Stimulated activated CD4-positive, alpha-beta T cell treated with anti-CD3 and anti-CD28 coated beads, Interleukin-15, amount 100 ng/mL, for 1 hour (primary cell): ENCODE measurements at places on chromosomes 4 and X.

- DNase-seq, result no peak
Measured at GRCh38 chr4:793093-793861, 32.7 kb downstream of the CPLX1 start.

DNA sequence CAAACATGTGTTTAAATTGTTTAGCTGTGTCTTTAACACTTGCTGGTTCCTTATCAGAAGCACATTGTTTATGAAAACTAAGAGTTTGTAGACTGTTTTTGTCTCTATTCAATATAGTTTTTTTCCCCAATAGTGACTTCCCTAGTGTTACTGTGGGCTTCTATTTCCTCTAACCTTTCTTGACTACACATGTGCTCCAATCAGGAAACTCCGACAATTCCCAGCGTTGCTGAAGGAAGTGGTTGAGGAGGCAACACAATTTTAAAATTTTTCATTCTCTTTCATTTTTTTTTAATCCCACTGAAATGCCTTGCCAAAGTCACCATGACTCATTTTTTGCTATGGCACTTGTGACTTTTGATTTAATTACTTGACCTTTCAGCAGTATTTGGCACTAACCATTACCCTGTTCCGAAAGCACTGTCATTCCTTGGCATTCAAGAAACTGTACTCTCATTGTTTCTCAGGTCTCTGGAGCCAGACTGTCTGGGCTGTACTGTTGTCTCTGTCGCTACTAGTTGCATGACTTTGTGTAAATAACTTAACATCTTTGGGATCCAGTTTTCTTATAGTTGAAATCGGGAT, 67.6 kb upstream of the FREM3 start:
- DNase-seq, result no peak

GRCh38 chr4:175306436-175306835, 388.3 kb downstream of the ADAM29 start:
- DNase-seq, result no peak

DNA sequence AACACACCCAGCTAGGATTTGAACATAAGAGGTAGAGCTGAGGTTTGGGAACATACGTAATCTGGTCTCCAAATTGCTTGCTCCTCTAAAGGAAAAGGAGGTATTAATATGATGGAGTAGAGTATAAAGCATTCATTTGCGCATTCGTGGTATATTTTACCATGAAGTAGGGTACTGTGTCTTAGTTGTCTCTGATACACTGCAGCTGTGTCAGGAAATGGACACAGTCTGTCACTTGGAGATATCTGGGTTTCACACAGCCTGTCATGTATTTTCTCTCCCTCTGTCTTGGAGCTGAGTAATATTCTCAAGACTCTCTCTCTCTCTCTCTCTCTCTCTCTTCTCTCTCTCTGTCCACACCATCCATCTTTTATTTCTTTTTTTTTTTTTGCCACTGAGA, 274.8 kb upstream of the UGT8 start:
- DNase-seq, result no peak

DNA sequence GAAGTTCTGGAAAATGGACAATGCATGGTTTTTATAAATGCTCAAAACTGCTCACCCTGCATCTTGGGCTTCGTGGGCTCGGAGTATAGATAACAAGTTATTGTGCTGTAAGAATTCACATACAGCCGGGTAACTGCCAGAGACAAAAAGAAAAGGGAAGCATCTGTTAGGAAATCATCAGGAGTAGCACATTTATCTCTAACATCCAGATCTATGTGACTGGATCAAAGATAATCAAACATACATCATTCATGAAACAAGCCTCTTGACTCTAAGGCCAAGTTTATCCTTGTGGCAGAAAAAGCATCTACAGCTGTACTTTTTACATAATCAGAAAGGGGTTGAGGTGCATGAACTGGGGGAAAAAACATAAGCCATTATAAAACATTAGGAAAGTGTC, 264.2 kb downstream of the PPP3CA start:
- DNase-seq, result no peak

- DNase-seq, result no peak
Measured at GRCh38 chr4:128572778-128573241, 236.7 kb upstream of the JADE1 start.

DNA sequence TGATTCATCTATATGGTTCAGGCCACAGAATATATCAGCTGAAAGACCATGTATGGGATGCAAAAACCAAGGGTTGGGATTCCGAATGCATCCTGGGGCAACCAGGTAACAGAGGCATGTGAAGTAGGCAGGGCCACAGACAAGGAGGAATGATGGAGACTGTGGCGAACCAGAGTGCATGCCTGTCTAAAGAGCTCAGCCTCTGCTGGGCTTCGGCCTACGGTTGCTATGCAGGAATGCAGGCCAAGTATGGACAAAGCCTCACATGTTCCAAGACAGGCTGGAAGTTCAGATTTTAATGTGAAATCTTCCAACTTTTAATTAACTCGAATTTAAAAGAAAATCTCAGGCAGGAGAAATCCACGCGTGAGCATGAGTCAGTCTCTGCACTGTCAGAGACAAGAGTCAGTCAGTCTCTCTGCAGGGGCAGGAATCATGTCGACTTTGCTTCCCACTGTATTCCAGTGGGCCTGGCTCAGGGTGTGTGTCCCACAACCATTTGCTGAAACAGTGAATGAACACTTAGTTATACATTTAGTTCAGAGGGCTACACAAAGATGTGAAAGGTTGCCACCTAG, 344.4 kb downstream of the UNC5C start:
- DNase-seq, result no peak

- no peak for DNase-seq
Measured at GRCh38 chr4:14092741-14093140, 465.2 kb upstream of the BOD1L1 start.

DNA sequence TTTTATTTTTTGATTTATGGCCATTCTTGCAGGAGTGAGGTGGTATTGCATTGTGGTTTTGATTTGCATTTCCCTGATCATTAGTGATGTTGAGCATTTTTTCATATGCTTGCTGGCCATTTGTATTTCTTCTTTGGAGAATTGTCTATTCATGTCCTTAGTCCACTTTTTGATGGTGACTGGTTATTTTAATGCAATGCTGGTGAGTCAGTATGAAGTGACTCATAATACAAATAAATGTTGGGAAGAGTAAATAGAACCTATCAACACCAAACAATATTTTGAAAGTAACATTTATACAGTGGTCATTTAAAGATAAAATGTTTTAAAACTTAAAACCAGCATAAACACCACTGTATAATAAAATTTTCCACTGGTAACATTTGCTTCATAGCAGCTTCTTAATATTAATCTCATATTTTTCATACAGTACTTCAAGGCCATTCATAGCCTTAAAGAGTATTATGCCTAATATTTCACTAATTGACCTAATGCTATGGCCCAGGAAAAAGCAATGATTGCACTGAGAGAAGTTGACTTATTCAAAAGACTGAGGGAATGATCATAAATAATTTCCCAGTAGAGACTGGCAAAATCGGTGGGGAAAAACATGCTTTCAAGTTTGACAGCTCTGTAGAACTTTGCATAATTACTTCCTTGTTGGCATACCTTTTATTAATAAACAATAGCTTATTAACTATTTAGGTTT, 33.9 kb downstream of the CASK start:
- DNase-seq, result no peak

DNA sequence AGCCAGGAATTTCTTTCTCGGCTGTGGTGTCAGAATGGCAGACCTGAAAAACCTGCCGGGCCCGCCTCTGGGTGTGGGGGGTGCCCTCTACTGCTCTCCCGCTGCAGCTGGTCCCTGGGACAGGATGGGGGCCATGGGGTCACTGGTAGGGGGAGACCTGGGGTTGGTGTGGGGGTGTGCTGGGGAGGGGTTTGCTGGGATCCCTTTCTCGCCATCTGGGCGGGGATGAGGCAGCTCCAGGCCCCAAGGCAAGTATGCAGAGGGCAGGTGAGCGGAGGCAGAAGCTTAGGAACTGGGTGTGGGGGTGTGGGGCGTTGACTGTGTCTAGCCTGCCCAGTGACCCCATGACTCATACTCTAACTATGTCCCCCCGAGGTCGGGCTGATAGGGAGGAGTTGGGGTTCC, 884 bp downstream of the CCDC120 start:
- DNase-seq, result no peak

- DNase-seq, result no peak
Measured at GRCh38 chr4:83364312-83364711, 29.7 kb upstream of the HPSE start.

DNA sequence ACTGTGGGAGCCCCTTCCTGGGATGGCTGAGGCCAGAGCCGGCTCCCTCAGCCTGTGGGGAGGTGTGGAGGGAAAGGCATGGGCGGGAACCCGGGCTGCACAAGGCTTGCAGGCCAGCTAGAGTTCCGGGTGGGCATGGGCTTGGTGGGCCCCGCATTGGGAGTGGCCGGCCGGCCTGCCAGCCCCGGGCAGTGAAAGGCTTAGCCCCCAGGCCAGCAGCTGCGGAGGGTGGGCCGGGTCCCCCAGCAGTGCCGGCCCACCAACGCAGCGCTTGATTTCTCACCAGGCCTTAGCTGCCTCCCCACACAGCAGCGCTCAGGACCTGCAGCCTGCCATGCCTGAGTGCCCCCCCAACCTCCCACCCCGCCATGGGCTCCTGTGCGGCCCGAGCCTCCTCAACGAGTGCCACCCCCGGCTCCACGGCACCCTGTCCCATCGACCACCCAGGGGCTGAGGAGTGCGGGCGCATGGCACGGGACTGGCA, 78.0 kb downstream of the COX7B2 start:
- no peak for DNase-seq

GRCh38 chr4:151781026-151781425, 20.2 kb upstream of the GATB start:
- no peak for DNase-seq

DNA sequence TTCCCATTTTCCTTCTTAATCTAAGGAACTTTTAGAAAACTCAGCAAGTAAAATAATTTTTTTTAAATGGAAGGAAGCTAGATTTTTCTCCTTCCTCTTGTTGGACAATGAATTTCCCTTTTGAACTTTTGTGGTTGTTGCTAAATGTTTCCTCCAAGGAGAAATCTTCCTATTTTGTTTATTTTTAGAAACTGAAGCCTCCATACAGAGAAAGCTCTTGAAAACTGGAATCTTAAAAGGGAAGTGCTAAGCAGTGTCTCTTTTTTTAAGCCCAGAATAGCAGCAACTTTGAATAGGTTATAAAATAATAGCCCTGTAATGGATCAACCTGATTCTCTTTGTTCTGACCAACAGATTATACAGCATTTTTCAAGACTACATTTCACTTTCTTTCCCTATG, 15.1 kb upstream of the DCLK2 start:
- DNase-seq, result no peak

GRCh38 chr4:109434007-109434971, 674 bp downstream of the SEC24B start:
- peak; percentile 2 for DNase-seq

- DNase-seq, result no peak
Measured at GRCh38 chr4:90061881-90062280, 65.3 kb upstream of the CCSER1 start.

- DNase-seq, result no peak
Measured at GRCh38 chr4:10158333-10158942, 41.8 kb upstream of the WDR1 start.

DNA sequence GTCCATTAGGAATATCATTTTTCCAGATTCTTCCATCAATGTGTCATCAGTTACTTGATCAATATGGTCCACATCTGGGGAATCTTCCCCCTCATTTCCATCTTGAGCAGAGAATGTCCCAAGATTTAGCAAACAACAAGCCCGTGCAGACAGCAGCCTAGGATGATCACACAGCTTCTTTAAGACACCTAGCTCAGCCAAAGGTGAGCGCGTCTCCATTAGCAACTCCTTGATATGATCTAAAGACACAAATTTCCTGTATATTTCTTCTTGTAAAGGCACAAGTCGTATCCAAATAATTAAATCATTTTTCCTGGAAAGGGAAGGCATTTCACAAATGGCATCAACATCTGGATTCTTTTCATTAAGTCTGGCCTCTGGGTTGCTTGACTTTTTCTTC, 25.8 kb downstream of the PIN4 start:
- no peak for DNase-seq

GRCh38 chr4:139833151-139833910, 167.7 kb downstream of the MGST2 start:
- DNase-seq, result no peak

GRCh38 chr4:90028460-90028859, 98.7 kb upstream of the CCSER1 start:
- no peak for DNase-seq

- no peak for DNase-seq
Measured at GRCh38 chr4:174023641-174024040, 259.8 kb downstream of the FBXO8 start.

DNA sequence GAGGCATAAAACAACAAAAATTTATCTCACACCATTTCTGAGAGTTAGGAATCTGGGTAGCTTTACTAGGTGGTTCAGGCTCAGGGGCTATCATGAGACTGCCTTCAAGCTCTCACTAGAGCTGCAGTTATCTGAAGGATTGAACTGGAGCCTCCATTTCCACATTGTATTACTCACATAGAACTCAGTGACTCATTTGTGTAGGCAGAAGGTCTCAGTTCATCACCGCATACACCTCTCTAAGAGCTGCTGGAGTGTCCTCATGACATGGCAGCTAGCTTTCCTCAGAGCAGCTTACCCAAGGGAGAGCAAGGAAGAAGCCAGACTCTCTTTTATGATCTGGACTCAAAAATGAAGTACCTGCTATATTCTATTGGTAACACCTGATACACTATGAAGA, 389.2 kb downstream of the IQCM start:
- DNase-seq, result no peak

- DNase-seq, result no peak
Measured at GRCh38 chr4:176945334-176945733, 152.6 kb upstream of the VEGFC start.

GRCh38 chr4:3445829-3446545, 4.2 kb downstream of the HGFAC start:
- no peak for DNase-seq

- DNase-seq, result no peak
Measured at GRCh38 chrX:8783097-8783713, 18.0 kb downstream of the FAM9A start.

GRCh38 chr4:155005395-155006090, 202.9 kb upstream of the NPY2R start:
- no peak for DNase-seq

- DNase-seq, result no peak
Measured at GRCh38 chr4:175823015-175823742, 11.1 kb upstream of the GPM6A start.

DNA sequence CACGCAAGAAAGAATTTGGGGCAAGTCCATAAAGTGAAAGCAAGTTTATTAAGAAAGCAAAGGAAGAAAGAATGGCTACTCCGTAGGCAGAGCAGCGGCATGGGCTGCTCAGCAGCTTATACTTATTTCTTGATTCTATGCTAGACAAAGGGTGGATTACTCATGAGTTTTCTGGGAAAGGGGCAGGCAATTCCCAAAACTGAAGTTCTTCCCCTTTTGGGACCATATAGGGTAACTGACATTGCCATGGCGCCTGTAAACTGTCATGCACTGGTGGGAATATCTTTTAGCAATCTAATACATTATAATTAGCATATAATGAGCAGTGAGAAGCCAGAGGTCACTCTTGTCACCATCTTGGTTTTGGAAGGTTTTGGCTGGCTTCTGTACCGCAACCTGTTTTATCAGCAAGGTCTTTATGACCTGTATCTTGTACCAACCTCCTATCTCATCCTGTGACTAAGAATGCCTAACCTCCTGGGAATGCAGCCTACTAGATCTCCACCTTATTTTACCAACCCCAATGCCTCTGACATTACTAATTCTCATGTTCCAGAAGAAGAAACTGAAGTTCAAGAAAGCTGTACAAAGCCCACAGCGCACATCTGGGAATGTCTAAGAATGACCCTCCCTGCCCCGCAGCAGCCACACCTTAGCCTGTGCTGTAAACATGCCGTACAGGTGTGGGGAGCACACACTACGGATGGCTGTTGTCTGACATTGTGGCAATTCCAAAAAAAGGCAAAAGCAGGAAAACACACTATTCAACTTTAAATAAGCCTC, 18.6 kb downstream of the RXFP1 start:
- DNase-seq, result no peak

GRCh38 chr4:145541346-145541745, 59.7 kb downstream of the SMAD1 start:
- DNase-seq, result no peak
